GM04503 (cell line): ENCODE measurements at places on chromosomes 7 and 10.

DNA sequence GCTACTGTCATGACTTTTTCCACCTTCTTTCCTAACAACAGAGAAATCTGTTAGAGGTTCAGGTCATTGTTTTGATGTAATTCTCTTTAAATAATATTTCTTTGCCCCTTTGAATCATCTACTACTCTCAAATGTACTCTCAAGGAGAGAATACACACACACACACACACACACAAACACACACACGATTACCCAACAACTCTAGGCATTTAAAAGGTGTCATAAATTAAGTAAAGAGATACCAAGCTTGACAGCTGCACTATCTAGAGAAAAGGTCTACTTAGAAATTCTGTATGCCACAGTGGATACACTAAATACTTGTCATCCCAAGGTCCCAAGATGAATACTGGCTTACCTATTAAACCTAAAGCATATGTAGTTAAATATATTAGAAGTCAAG lies 4.8 kb downstream of the PANK1 start:
- no peak for DNase-seq

- DNase-seq = peak; percentile 67
Observed at GRCh38 chr10:132974886-132975830, 32.8 kb upstream of the CFAP46 start.

DNA sequence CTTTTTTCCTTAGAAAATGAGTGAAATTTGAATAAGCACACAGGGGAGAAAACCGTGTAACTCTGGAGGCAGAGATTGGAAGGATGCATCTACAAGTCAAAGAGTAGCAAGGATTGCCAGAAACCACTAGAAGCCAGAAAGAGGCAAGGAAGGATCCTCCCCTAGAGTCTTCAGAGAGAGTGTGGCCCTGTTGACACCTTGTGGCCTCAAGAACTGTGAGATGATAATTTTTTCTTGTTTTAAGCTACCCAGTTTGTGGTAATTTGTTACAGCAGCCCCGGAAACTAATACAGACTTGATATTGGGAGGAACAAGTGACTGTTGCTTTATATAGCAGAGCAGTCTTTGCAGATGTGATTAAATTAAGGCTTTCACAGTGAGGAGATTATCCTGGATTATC lies 3.6 kb upstream of the GIMAP7 start:
- DNase-seq = no peak

- no peak for DNase-seq
Observed at GRCh38 chr7:23944131-23944530, 234.1 kb downstream of the STK31 start.

DNA sequence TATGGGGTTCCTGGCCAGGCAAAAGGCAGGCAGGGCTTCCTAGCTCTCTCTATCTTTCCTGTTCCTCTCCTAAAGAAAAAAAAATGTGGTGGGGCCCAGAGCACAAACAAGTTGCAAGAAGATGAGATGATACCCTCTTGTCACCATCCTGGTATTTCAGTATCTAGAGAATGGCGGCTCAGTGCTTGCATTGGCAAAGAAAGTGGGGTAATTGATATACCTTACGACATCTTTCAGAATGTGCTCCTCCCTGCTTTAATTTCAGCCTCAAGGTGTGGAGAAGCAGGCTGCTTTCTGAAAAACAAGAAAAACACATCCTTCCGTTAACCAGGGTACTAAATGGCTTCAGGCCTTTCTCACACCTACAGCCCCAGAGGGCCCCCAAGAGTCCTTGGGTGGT lies 34.5 kb upstream of the CUX1 start:
- no peak for DNase-seq

GRCh38 chr7:105878746-105879605 lies 2.6 kb upstream of the ATXN7L1 start:
- no peak for DNase-seq

DNA sequence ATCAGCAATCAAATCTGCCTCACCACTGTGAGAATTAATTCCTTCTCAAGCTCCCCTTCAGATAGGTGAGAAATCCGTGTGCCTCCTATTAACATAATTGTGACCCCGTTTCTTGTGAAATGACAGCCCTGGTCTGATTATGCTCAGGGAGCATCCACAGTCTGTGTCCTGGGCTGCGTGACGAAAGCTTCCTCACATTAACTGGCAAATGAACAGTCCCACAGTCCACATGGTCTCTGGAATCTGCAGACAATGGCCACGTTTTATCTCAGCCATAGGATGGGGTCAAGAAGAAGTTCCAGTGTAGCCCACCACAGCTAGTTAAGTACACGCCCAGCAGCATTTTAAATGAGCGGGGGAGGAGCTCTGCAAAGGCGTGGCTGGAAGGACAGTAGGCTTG lies 229.2 kb downstream of the RPS24 start:
- DNase-seq = no peak

DNA sequence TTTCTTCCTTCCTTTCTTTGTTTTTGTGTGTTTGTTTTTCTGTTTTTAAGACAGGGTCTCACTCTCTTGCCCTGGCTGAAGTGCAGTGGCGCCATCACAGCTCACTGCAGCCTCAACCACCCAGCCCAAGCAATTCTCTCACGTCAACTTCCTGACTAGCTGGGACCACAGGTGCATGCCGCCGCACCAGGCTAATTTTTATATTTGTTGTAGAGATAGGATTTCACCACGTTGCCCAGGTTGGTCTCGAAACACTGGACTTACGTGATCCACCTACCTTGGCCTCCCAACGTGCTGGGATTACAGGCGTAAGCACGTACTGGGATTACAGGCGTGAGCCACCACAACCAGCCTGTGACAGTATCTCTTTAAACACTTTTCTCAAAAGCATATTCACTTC lies 120.7 kb downstream of the DKK1 start:
- no peak for DNase-seq

DNA sequence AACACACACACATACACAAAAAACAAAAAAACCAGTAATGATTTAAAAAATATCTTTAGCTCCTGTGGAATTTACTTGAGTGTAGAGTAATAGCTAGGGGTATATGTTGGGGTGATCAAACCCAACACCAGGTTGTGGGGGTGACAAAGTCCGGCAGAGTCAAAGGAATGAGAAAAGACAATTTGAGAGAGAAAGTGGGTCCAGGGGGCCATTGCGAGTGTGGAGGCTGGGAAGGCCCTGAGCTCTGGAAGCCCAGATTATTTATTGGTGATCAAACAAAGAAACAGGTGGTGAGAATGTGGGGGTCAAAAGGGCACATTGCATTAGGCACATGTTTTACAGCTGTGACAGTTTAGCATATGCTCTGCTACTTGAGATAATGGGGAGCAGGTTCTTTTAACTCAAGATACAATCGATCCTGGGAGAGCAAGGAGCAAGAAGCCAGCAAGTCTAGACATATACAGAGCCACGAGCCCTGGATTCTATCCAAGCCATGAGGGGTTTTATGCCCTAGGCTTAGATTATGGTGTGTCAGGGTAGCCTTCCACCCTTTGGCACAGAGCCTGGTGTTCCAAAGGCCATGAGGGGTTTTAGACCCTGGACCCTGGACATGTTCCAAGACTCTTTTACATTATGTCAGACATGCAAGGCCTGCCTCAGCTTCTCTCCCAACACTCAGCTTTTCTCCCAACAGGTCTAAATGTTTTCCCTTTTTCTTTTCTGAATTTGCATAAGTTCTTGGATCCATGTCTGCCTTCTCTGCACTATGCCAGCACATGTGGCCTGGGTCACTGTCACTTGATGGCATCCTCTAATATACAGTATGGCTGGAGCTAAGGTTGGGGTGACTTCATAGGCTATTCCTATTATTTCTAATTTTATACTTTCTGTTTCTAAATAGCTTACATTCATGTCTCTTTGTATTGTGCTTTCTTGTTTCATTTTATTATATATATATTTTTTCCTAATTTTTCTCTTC lies 48.6 kb upstream of the MKI67 start:
- no peak for DNase-seq

- no peak for DNase-seq
Observed at GRCh38 chr10:84225427-84226173, at the start of gene LRIT2. LRIT2 (minus strand) TSS chr10:84225544; CDS start chr10:84225520, 24 bp downstream.

- no peak for DNase-seq
Observed at GRCh38 chr10:5089865-5090264, 4.3 kb upstream of the AKR1C3 start.

GRCh38 chr7:28037220-28038010 lies 143.2 kb downstream of the JAZF1 start:
- peak; percentile 98 for DNase-seq

GRCh38 chr10:124007102-124007772 lies 86.2 kb downstream of the CHST15 start:
- DNase-seq = no peak

GRCh38 chr7:36115448-36116321 lies 37.4 kb upstream of the EEPD1 start:
- DNase-seq = peak; percentile 89

- no peak for DNase-seq
Observed at GRCh38 chr10:121091961-121092719, 241.0 kb downstream of the WDR11 start.

DNA sequence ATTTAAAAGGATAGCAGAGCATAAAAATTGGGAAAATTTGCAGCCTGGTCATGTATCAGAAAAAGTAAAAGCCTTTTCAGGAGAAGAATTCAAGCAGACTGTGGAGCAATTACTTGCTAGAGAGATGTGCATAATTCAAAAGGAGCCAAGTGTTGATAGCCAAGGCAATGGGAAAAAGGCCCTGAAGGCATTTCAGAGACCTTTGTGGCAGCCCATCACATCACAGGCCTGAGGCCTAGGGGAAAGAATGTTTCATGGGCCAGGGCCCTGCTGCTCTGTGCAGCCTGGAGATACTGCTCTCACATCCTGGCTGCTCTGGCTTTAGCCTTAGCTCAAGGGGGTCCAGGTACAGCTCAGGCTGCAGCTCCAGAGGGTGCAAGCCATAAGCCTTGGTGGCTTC lies 152.9 kb downstream of the MAGI2 start:
- no peak for DNase-seq

DNA sequence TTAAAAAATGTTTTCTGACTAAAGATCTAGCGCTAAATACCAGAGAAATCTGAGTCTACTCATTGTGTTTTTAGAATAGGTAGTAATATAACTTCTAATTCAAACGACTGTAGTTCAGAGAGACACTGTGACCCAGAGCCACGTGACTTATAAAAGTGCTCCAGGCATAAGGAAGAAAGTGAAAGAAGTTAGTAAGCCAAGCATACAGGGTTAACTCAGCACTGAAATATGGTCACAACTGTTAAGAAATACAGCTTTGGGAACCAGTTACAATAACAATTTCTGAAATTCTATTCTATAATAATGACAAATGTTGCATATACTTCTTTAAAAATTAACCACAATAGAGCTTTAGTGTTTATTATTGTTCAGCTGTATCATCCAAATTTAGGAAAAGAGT lies 119.1 kb downstream of the TFEC start:
- DNase-seq = no peak

DNA sequence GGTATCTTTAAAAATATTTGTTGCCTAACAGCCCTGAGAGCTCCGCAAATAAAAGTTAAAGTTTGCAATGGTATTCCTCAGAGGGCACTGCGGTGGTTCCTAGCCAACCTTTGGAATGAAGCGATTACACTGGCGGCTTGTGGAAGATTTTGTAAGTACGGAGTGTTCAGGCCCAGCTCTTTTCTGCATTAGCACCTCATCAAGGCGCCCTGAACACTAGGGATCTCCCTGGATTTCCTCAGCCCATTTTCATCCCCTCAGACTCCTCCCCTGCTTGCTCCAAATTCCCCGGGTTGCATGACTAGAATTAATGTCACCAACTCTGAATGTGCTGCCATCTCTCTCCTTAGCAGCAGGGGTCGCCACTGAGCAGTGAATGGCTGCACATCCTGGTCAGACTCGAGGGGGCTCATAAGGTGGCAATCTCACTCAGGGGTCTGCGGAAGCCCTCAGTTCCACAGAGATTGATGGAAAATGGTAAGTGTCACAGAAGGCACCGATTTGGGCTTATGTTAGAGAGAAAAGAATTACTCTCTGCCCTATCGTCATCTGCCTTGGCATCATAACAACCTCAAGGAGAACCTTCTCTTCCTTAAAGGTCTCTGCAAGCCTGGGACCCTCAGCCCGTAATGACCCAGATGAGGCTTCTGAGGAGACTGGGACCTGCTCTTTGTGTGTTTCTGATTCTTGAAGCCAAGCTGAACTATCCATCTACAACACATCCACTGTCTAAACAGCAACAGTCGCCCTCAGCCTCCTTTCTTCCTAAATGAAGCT lies 262.8 kb upstream of the AOAH start:
- DNase-seq = no peak

DNA sequence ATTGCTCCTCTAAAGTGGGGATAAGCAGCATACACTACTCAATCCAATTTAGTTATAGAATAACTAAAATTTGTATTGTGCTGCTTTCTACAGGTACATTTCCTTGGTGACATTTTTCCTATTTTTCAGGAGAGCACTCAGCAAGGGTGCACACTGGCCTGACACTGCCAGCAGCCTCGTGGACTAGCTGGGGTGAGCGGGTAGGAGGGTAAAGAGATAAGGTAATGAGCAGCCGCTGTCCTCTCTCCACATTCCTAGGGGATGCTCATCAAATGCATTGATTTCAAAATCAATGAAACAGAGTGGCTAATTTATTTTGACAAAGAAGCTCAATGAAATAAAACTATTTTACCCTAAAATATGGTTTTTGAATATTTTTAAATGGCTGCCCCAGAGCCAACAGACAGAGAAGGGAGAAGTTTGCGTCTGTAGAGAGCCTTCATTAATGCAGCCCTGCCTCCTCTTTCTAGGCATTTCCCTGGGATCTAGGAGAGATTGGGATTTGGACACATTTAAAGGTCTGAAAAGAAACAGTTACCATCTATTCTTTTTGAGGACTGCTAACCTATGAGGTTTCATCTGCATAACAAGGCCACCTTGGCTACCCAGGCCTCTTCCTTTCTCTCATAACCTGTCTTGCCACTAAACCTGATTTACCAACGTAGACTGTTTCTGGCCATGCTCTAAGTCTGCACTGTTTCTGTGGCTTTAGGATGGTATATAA lies 561.0 kb downstream of the IPMK start:
- no peak for DNase-seq

DNA sequence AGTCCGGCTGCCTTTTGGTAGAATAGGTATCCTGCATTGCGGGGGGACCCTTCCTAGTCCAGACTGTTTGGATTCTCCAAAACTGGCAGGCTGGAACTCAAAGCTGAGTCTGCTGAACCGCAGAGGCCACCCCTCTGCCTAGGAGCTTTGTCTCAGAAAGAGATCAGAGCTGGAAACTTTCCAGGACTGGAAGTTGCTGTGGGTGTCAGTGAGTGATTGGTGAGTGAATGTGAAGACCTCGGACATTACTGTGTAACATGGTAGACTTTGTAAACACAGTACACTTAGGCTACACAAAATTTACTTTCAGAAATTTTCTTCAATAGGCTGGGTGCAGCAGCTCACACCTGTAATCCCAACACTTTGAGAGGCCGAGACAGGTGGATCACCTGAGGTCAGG lies 103.8 kb downstream of the DNAJC1 start:
- DNase-seq = no peak

DNA sequence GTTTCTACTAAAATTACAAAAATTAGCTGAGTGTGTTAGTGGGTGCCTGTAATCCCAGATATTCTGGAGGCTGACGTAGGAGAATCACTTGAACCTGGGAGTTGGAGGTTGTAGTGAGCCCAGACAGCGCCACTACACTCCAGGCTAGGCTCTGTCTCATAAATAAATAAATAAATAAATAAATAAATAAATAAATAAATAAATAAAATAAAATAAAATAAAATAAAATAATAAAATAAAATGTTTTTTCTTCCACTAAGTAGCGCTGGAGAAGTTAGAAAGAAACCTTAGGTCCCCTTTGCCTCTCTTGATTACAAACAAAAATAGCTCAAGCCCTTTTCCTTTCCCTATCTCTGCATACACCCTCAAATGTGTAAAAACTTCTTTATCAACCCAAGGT lies 525.9 kb downstream of the IPMK start:
- DNase-seq = no peak

GRCh38 chr7:103001210-103001609 lies 73.4 kb downstream of the FBXL13 start:
- DNase-seq = no peak

GRCh38 chr7:25638590-25639244 lies 410.4 kb upstream of the NPVF start:
- no peak for DNase-seq
